Stimulated activated CD8-positive, alpha-beta memory T cell treated with anti-CD3 and anti-CD28 coated beads, Interleukin-4, amount 100 ng/mL, for 24 hours (primary cell): ENCODE measurements at places on chromosomes 11 and 22.

- no peak for DNase-seq
Measured at GRCh38 chr11:132429685-132430084, 1059.3 kb downstream of the NTM start.

- no peak for DNase-seq
Measured at GRCh38 chr22:46764140-46764680, 1.8 kb downstream of the TBC1D22A start.

GRCh38 chr11:60263402-60263801 lies 17.1 kb upstream of the MS4A4A start:
- no peak for DNase-seq

- DNase-seq, result no peak
Measured at GRCh38 chr11:61955422-61956135, 5.4 kb downstream of the BEST1 start.

GRCh38 chr11:72788241-72788640 lies 5.6 kb downstream of the STARD10 start:
- no peak for DNase-seq

DNA sequence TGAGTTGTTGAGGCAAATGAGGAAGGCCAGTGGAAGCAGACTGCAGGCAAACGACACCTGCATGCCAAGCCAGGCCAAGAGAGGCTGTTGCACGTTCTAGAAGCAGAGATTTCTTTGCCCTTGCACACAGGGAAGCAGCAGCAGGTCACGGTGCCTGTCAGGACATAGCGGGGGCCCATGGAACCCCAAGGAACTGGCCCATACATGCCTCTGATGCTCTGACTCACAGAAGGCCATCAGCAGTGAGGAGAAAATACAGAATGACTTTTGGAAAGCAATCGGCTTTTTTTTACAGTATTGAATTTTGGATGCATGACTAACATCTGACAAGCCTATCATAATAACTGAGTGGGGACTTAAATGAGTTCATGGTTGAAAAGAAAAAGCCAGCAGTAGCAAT lies 123.9 kb downstream of the MPPED1 start:
- no peak for DNase-seq

- DNase-seq, result no peak
Measured at GRCh38 chr11:78138291-78138690, 1.1 kb downstream of the ALG8 start.

- DNase-seq, result no peak
Measured at GRCh38 chr11:19889531-19889930, 176.9 kb downstream of the NAV2 start.

DNA sequence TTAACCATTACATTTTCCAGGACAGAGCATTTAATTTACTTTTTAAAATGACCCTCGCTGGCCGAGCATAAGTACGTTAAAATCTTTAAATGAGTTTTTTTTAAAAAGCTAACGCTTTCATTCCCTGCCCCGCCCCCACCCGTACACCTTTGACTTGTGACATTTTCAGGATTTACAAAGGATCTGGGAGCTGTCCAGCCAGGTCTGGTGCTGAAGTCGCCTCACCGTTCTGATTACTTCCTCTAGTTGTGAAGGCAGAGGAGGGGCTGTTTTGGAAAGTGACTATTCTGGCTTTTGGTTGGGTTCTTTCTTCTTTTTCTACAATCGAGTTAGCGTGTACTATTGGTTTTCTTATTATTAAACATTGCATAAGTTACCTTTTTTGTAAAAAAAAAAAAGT lies 2.9 kb downstream of the C11orf87 start:
- DNase-seq, result no peak

- DNase-seq, result no peak
Measured at GRCh38 chr11:120511820-120512738, 531 bp downstream of the GRIK4 start.

DNA sequence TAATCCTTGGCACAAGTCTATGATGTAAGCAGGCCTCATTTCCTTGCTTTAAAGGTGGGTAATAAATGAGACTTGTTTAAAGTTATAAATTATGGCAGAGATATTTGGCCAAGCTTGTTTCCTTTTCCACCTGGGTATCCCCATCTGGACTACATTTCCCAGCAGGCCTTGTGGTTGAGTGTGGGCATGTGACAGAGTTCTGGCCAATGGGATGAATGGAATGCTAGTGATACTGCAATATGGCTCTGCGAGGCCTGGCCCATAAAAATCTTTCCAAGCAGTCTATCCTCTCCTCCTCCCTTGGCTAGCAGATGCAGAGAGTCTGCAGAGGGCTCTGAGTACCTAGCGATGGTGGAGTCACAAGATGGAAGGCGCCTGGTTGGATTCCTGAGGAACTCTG lies 102.5 kb downstream of the TIMP3 start:
- DNase-seq, result no peak

DNA sequence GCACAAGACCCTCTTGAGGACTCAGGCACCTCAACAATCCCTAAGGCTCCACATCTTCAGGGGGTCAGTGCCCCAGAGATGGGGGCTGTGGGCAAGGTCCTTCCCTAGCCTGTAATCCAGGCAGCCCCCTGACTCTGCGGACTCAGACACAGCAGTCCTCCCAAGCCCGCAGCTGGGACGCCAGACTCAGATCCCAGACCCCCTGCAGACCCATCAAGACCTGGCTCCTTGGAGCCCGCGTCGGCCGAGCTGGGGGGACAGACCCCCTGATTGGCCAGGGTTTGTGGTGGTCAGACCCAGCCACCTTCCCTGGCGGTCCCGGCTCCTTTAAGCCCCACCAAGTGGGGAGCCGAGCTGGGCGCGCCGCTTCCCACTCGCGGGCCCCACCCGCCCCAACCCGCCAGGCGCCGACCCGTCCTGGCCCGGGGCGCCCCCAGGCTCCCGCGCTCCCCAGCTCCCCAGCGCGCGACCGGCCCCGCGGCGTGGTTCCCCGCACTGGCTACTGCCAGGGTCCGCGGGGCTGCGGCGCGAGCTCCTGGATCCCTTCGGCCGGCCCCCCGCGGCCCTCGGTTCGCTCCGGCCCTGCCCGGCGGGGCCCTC lies 458 bp downstream of the OSBPL5 start:
- no peak for DNase-seq

DNA sequence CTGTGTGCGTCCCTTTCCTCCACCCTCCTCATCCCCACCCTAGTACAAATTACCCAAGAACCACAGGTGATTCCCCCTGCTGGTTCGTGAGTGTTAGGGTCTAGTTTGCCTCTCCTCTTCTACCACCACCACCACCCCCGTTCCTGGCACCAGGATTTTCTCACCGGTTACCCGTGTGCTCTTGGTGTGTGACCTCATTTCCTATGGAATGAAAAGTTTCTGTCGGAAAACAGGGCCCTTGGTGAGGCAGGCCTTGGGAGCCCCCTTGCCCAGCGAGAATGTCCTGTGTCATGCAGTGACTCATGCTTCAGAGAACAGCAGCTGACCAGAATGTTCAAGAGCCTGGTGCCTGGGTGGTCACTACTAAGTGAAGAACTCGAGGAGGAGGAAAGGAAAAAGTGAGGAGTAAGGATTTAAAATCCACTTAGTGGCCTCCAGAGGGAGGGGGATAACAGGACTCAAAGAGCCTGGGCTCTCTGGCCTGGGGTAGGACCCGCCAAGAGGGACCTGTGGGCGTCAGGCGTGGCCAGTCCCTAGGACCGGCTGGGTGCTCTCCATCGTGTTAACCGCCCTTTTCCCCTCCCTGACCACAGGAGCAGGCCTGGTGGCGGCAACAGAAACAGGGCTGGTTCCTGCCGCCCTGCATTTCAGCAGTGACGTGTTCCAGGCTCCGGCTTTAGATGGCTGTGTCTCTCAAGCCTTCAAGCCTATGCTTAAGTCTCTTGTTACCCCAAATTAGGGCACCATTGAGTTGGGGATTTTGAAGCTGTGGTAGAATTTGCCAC lies 30.2 kb downstream of the C22orf31 start:
- no peak for DNase-seq

- peak; percentile 56 for DNase-seq
Measured at GRCh38 chr22:46367707-46368191, 32.2 kb downstream of the TRMU start.

- DNase-seq, result peak; percentile 69
Measured at GRCh38 chr11:78187366-78188285, 800 bp downstream of the KCTD21 start.

DNA sequence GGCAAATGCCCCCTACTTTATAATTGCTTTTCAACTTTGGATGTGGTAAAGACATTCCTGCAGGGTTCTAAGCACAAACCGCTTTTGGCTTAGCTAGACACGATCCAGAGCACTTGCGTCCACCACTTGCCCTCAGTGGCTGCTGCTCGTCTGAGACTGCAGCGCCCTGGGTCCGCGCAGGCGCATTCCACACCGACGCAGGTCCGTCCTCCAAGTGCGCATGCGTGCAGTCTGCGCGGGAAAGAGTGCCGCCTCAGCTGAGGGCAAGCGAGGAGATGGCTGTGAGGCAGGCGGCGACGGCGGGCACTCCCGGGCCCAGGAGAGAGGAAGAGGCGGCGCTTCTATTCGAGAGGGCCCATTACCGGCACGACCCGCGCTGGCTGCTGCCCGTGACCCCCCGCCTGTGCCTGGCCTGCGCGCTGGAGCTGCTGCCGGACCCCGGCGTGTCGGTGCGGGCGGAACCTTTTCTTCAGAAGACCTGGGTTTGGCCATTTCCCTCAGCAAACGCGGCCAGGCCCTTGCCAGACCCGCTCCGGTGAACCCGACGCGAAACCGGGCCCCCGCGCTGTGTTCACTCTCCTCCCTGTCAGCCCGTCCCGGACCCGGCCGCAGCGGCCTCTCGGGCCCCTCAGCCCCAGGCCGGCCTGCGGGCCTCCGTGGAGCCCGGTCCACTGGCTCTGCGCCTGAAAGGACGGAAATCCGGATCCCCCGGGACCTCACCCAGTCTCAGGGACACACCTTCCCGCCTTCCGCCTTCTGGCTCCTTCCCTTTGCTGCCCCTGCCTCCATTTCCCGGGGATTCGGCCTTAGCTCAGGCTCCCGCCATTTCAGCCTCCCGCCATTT lies at the start of gene MEI1:
Gene MEI1 (plus strand): TSS at position 240 of the 844 bp plus-strand sequence. CDS start 36 bp downstream, at position 276.
- peak; percentile 89 for DNase-seq

GRCh38 chr22:44678556-44679305 lies 23.3 kb upstream of the PRR5 start:
- no peak for DNase-seq

GRCh38 chr11:66450560-66450959 lies 11.9 kb upstream of the MRPL11 start:
- no peak for DNase-seq

DNA sequence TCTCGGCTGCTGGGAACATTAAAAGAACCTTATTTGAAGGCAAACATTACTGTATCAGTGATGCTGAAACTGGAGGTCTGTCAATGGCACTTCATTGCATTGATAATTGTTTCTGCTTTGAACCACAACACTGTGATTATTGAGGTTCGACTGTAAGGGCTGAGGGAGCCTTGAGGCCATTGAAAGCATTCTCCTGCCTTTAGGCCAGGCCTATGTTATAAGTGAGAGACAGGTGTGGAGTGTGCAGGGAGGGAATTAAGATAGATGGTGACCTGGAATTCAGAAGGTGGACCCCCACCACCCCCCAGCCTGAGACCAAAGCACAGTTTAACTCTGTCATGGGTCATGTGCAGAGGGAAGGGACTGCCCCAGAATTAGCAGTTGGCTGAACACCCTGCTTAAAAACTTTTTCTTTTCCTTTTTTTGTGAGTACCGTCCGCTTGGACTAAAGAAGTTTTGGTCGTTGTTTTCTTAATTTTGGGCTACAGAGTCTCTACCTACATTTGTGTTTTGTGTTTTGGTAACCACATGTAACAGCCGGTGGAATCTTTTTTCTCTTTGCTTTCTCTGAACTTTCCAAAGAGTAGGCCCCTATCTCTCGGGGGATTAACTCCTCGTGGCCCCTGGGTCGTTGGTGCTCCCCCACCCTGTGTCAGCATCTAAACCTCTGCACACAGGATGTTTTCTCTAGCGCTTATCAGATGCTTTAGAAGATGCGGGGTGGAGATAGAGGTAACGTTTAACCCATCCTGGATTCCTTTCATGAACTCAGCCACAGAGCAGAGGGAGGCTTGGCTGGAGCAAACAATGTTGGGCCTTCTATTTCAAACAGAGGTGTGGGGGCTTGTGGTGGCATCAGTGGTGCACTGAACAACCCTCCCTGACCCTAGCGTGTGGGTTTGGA lies 43.7 kb downstream of the ZBTB16 start:
- DNase-seq, result no peak

DNA sequence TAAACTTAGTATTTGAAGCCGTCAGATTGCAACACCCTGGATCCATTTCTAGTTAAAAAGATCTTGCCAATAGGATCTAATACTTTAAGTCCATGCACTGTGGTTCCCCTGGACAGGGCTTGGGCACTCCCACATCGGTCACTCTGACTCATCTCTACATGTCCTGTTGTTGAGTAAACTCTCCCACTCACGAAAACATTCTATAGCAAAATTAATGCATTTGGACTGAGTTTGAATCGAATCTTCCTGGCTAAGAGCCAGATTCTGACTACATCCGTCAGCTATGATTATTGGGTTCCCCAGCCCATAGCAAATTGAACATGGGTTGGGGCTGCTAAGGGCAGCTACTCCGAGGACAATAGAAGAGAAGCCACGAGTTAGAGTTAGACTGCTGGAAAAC lies 182.1 kb upstream of the SORL1-AS1 start:
- no peak for DNase-seq

GRCh38 chr11:68928136-68928880 lies 24.6 kb downstream of the IGHMBP2 start:
- no peak for DNase-seq

DNA sequence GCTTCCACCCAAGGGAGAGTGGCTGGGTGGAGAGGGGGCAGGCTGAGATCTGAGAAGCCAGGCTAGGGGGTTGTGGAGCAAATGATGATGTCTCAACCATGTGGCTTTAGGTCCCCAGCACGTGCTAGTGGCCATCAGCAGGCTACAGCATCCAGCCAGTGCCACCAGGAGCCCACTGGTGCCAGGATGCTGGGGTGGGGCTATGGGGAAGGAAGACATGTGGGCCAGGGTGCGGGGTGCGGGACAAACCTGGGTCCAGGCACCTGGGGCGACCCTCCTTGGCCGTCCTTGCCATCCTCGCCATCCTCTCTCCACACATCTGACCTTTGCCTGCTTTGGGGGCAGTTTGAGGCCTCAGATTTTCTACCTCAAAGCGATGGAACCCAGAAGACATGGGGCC lies 104.3 kb downstream of the KCNQ1 start:
- DNase-seq, result no peak

GRCh38 chr22:24550028-24550901 lies 4.7 kb downstream of the GUCD1 start:
- DNase-seq, result no peak

GRCh38 chr22:45323695-45324094 lies 14.0 kb downstream of the FAM118A start:
- DNase-seq, result no peak

DNA sequence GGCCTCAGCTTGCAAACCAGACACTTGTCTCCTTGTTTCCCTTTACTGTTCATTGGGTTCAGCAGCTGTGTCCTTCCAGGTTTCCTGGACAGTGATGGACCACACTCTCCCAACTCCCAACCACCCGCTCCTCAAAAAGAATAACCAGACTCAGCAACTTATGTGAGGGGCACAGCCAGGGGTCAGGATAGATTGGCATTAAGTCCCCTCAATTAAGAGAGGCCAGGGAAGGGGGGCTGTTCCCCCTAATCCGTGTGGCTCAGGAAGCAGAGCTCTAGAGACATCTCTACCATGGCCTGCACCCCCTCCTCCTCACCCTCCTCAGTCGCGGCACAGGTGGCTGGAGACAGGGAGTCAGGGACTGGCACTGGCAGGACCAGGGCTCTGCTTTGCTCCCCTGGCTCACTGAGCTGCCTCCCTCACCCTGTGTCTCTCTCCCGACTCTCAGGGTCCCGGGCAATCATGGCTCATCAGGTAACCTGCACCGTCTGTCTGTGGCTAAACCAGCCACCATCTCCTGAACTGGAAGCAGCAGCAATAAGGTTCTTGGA lies 111.7 kb downstream of the ZNF280B start:
- DNase-seq, result no peak

- no peak for DNase-seq
Measured at GRCh38 chr11:112751772-112752171, 209.4 kb upstream of the NCAM1 start.

GRCh38 chr22:46800102-46800857 lies 37.8 kb downstream of the TBC1D22A start:
- no peak for DNase-seq
